ENCODE measurements at places on chromosomes 1 and 21.

GRCh38 chr1:35631396-35631795, 9.9 kb downstream of the PSMB2 start:
- DNase-seq, result no peak

GRCh38 chr1:24632832-24633175, 10.3 kb upstream of the SRRM1 start:
- DNase-seq, result no peak

DNA sequence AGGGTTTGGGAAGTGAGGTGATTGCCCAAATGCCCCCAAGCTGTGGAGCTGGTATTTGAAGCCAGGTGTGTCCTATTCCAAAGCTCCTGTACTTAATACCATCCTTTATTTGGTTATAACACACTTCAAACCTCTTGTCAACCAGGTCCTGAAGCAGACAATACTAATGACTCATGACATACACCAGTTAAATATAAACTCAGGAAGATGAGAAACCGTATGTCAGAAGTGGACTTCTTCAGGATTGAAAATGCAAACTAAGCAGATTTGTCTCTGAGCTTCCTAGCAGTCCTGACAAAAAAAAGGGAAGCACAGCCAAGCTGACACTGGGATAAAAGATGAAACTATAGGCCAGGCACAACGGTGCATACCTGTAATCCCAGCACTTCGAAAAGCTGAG, 70.6 kb downstream of the ALPL start:
- DNase-seq, result no peak

GRCh38 chr1:160789702-160790611, 6.0 kb upstream of the LY9 start:
- peak; percentile 70 for DNase-seq

- DNase-seq, result no peak
Measured at GRCh38 chr1:36177589-36178431, 21.9 kb downstream of the MAP7D1 start.

DNA sequence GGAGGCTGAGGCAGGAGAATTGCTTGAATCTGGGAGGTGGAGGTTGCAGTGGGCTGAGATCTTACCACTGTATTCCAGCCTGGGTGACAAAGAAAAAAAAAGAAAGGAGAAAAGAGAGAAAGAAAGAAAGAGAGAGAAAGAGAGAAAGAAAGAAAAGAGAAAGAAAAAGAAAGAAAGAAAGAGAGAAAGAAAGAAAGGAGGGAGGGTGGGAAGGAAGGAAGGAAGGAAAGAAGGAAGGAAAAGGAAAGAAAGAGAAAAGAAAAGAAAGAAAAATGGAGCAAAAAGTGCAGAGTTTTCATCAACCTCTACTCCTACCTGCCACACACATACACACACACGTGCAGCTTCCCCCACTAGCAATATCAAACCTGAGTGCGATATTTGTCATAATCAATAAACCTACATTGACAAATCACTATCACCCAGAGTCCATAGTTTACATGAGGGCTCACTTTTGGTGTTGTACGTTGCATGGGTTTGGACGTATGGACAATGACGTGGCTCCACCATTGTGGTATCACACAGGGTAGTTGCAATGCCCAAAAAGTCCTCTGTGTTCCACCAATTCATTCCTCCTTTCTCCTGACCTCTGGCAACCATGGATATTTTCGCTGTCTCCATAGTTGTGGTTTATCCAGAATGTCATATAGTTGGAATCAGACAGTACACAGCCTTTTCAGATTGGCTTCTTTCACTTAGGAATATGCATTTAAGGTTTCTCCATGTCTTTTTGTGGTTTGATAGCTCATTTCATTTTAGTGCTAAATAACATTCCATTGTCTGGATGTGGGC, 36.5 kb downstream of the EVA1C start:
- DNase-seq, result no peak

DNA sequence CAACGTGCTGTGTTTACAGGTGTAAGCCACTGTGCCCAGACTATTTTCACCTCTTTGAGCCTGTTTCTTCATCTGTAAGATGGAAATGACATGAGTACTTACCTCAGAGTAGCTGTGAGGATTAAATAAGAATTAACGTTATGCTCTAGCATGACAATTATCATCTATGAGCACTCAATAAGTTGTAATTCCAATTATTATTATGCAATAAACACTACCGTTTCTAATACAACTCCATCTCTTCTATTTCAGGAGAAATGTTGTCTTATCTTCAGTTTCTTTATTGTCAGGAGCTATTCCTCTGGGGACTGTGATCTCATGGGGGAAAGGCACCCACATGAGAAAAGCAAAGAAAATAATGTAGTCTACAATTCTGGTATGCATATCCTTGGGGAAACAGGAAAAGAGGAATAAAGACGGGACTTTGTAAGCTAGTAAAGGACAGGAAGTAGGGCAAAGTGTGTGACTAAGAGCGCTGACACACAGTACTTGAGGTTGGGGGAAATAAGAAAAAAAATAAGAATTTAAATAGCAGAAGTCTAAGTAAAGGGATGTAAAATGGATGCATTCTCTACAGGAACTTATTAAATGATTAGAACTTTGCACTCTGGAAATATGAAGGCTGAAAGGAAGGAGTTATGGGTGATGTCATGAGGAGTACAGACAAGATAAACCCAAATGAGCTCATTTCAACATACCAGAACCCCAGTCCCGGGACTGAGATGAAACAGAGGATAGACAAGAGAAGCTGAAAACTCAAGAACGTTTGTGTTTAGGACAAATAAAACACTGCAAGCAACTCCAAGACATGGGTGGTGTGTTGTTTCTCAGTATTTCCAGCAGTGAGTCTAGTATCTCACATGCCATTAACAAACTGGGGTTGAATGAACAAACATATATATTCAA, 9.8 kb downstream of the PHC2 start:
- DNase-seq, result no peak

GRCh38 chr1:91827087-91827458, 58.9 kb downstream of the TGFBR3 start:
- DNase-seq, result no peak

DNA sequence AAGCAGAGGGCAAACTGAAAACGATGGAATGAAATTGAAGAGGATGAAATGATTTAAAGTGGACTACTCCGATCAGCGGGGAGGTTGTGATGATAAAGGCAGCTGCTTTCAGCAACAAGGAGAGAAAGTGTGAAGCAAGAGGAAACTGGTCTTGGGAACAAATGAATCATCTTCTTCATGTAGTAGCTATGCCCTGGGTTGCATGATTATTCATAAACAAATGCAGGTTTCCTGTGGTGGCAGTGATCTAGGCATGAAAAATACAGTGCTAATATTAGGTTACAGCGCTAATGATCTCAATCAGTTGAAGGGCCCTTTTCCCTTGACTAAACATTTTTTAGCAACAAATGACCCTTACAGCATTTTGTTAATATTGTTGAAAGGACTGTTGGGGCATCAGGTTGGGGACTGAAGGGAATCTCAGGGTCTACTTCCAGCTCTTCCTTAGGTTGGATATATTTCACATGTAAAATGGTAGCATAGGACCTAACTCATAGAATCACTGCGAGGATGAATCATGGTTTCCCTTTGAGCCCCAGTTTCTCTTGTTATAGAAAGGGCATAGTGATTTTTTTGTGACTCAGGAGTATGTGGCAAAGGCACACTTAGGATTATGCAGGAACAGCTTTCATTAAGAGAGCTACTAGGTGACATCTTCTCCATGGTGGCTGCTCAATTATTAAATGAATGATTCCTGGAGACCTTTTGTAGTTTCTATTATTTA, 1.9 kb upstream of the ZFYVE9 start:
- DNase-seq, result peak; percentile 78

DNA sequence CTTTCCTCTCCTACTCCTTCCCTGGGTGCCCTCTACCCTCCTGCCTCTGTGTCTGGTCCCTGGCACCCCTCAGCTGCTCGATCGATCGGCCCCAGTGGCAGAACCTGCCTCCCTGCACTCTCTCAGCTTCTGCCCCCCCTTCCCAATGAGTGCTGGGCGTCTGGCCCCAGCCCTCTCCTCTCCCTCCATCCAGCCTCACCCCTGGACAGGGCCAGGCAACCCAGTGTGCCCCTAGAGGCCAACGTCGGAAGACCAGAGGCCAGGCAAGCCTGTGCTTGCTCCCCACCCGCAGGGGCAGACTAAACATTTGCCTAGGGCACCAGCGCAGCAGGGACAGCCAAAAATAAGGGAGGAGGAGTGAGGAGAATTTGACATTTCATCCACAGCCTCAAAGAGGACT, 43.5 kb downstream of the LGR6 start:
- DNase-seq, result peak; percentile 58

DNA sequence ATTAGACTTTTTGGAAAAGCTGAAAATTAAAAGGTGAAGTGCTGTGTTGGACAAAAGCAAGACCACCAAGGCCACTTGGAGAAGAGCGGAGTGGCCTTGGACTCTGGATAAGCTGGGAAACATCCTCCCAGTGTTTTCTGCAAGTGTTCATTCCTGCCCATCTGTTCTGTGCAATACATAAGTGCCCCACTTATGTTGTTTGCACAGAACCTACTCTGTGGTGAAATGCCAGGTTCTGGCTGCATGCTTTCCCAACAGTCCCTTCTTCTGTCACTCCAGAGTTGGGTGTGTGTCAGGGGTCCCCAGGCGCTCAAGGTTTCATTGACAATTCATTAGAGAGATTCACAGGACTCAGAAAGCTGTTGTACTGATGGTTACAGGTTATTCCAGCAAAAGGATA, 30.3 kb downstream of the NHLH2 start:
- DNase-seq, result no peak

DNA sequence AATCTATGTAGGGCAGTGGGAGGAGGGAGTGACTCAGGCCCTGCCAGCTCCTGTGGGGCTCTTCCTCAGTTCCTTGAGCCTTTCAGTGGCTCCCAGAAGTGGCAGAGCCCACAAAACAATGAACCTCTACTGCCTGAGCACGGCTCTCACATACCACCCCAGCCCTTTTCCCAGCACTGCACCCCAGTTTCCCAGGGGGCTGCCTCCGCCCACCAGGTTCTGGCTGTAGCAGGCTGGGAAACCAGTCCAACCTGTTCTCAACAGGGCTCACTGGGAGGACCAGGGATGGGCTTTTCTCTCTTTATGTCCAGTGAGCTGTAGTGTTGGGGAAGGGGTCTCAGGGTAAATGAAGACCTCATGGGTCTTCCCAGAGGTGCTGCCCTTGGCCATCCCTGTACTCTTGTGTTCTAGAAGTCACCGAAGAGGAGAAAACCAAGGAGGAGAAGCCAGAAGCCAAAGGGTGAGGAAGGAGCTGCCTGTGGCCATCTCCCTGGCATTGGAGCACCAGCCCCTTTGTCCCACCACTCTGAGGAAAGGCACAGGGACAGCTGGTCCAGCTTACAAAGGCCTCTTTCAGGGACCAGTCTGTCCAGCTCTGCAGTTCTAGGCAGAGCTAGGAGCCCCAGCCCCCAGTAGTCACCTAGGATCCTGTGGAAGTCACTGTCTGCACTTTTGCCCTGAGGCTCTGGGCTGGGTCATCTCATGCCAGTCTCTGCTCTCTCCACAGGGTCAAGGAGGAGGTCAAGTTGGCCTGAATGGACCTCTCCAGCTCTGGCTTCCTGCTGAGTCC, 3.5 kb downstream of the MARCKSL1 start:
- DNase-seq, result no peak

- DNase-seq, result no peak
Measured at GRCh38 chr1:117182319-117182718, 28.4 kb downstream of the VTCN1 start.

DNA sequence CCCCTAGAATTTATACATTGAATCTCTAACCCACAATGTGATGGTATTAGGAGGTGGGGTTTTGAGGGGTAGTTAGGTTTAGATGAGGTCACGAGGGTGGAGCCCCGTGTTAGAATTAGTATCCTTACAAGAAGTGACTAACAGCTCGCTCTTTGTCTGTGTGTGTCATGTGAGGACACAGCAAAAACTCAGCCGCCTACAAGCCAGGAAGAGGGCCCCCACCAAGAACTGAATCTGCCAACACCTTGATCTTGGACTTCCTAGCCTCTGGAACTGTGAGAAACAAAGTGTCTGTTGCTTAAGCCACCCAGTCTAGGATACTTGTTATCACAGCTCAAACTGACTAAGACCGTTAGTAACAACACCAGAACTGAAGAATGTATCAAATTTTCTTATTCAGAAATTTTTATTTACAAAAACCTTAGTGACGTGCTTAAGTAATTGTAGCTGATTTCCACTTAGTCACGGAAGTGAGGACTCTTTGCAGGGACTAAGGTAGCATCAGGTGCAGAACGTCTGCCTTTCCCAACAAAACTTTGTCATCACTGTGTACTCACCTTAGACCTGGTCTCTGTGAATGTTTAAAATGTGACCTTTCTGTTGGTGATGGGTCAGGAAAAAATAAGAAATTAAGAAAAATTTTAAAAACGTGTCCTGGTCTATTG, 24.5 kb upstream of the LRRC8C start:
- no peak for DNase-seq

DNA sequence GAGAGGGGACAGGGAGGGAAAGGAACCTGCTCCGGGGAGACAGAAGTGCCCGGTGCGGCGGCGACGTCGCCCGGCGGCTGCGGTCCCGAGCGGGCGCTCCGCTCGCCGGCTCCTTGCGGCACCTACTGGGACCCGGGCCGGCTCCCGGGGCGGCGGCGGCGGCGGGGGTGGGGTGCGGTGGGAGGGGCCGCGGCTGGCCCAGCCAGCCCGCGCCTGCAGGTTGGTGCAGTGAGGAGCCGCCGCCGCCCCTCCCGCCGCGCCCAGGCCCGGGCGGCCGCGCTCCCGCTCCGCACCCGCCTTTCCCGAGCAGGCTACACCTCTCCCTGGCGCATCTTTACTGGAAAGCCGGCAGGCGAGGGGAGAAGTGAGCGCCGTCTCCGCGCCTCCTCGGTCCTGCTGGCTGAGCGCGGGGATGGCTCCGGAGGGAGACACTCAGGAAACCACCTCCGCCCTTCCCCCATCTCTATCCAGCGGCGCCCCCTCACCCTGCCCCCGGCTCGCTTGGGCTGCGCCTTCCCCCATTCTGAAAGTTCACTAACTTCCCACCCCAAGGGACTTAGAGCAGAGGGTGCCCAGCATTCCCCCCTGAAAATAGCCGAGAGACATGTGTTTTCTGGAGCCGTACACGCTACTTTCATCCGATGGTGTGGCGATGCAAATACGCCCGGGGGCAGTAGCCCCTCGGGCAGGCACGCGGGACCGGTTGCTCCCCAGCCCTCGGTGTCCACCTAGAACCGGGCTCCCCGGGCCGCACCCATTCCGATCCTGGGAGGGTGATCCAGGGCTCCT, at the start of gene PLD5:
PLD5 (minus strand) TSS at position 127 of the 789 bp plus-strand sequence.
- no peak for DNase-seq

GRCh38 chr21:44596068-44596725, 3.9 kb upstream of the KRTAP10-6 start:
- DNase-seq, result no peak

- DNase-seq, result no peak
Measured at GRCh38 chr1:12251442-12251841, 21.6 kb downstream of the VPS13D start.

DNA sequence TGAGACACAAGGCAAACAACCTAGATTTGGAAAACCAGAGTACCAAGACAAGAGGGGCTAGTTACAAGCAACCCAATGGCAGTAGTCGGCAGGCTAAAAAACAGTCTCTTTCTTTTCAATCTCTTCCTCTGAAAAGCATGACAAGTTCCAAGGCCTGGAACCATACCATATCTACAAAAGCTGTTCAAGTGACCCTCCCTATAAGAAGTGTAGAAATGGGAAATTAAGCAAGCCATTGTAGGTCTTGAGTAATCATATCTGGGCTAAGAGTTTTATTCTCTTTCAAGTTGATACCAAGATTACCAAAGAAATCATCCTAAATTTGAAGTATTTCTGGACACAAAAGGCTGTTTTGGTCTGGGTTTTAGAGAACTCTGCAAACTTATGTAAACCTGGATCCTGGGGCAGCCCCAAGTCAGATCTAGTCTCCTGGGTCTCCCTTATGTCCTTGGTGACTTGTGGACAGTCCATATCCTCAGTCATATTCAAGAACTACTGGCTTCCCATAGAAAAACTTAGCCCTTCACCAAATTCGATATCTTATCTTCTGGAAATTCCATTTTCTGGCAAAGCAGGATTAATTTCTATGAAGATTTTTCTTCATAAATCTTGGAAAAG, 24.7 kb downstream of the FMO3 start:
- DNase-seq, result no peak

All from GM13977 (cell line).